ENCODE measurements at places on chromosomes 4 and X. TPM values are rescaled to one million over a fixed set of nuclear protein-coding genes. Genes with fewer than 3 reads are reported as not detected.

GAGE2A gene
- total RNA-seq, result not detected

USP17L20 gene
- not detected for total RNA-seq

AFM gene
- total RNA-seq, result not detected

TREX2 gene
- 1.7 TPM for total RNA-seq

FHDC1 gene
- total RNA-seq, result 0.34 TPM

YY2 gene
- 2.2 TPM for total RNA-seq

TMEM271 gene
- total RNA-seq, result not detected

IGSF1 gene
- total RNA-seq, result 0.27 TPM

VCX3B gene
- not detected for total RNA-seq

LIAS gene
- total RNA-seq, result 9.5 TPM

UCHL1 gene
- total RNA-seq, result 981 TPM

MAGEC3 gene
- total RNA-seq, result not detected

RAB39B gene
- total RNA-seq, result 0.63 TPM

TKTL1 gene
- total RNA-seq, result not detected

TMEM144 gene
- 4.5 TPM for total RNA-seq

DSPP gene
- not detected for total RNA-seq

ATP1B4 gene
- total RNA-seq, result not detected

CXorf51B gene
- not detected for total RNA-seq

BEX5 gene
- not detected for total RNA-seq

SOX3 gene
- not detected for total RNA-seq

STOX2 gene
- 3.4 TPM for total RNA-seq

PRPS2 gene
- total RNA-seq, result 43.7 TPM

EDA2R gene
- 11.0 TPM for total RNA-seq

IL2RG gene
- total RNA-seq, result 0.21 TPM

TLR6 gene
- 3.6 TPM for total RNA-seq

MID1IP1 gene
- total RNA-seq, result 38.2 TPM

MCF2 gene
- total RNA-seq, result not detected

GUCY1B1 gene
- total RNA-seq, result 0.27 TPM

PFKFB1 gene
- 0.10 TPM for total RNA-seq

CLGN gene
- total RNA-seq, result 5.3 TPM

PNCK gene
- total RNA-seq, result 0.16 TPM
